Nucleus accumbens (tissue), 56 donors: ENCODE measurements at places on chromosomes 16 and 17.

- no peak for DNase-seq
Measured at GRCh38 chr16:85026703-85027102, 892 bp upstream of the KIAA0513 start.

DNA sequence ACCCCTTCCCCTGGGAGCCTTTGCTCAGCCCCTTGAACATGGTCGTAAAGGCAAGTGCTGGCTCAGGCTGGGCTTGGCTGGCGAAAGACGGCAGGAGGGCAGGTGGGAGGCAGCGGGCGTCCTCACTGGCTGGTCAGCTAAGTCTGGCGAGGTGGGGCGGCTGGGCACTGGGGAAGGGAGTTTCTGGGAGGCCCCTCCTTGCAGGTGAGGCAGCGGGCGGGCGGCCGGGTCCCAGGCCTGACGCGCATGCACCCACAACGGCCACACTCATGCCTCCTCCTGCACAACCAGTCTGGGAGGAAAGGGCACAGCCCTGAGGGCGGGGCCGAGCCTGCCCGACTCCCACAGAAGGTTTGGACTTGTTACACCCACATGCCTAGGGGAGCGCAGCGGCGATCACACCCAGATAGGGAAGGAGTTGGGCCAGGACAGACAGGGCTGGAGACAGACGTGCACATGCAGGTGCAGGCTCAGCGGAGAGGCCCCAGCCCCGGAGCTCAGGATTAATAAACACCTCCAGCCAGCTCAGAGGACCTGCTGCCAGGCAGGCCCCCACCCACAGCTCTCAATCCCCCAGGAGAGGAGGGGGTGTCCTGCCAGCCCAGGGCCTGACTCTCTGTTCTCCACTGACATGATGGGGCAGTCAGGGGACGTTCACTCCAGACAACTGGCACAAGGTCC, at the start of gene EVPL:
Gene EVPL (minus strand): TSS at position 148 of the 681 bp plus-strand sequence. CDS start 108 bp downstream, at position 40.
- no peak for DNase-seq

DNA sequence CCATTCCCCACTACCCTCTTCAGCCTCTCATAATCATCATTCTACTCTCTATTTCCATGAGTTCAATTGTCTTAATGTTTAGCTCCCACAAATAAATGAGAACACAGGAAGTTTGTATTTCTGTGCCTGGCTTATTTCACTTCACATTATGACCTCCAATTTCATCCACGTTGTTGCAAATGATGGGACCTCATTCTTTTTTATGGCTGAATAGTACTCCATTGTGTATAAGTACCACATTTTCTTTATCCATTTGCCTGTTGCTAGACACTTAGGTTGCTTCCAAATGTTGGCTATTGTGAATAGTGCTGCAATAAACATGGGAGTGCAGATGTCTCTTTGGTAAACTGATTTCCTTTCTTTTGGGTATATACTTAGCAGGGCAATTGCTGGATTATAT, 42.3 kb downstream of the ERCC4 start:
- no peak for DNase-seq

DNA sequence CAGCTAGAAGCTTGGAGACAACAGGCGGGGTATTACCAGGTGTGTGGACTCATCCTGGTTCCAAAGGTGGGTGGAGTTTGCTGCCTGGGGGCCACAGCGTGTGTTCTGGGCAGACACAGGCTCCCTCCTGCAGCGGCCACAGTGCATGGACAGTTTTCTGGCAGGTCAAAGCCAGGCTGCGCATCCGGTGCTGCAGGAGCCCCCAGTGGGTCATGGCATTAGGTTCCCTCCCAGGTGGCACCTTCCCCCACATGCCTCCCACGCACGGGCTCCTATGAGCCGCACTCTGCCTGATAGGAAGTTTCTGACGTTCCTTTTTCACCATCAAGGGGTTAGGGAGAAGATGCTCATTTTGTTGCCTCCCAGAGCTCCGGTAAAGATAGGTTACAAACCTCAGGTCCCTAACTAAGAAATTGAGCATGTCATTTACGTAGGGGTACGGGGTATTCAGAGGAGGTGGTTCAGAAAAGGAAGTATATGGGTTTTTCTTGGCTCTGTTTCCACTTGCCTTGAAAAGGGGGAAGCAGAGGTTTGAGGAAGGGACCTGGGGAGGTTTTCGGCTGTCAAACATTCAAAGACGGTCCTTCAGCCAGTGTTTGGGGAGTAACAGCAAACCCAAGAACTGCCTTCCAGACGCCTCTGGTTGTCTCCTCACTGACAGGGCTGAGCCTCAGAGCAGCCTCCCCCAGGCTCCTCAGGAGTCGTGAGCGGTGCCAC, 32.7 kb upstream of the NAT9 start:
- no peak for DNase-seq

DNA sequence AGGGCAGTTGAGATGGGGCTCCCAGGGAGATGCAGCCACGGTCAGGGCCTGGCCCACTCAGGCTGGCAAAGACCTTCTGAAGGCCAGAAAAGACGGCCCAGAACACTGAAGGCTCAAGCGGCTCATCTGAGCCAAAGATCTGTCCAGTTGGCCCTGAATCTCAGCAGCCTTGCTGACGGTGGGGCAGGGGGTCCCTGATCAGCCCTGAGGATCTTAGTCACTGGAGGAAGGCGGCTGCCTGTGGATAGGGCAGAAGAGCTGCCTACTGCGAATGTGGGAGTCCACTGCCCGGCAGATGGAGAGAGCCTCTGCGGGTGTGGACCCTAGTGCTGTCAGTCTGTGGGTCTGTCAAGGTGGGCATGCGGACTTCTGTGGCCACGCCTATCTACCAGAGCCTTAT, 1738.2 kb downstream of the TP53TG3F start:
- no peak for DNase-seq

GRCh38 chr16:22948603-22949368, 134.8 kb downstream of the HS3ST2 start:
- peak; percentile 59 for DNase-seq

DNA sequence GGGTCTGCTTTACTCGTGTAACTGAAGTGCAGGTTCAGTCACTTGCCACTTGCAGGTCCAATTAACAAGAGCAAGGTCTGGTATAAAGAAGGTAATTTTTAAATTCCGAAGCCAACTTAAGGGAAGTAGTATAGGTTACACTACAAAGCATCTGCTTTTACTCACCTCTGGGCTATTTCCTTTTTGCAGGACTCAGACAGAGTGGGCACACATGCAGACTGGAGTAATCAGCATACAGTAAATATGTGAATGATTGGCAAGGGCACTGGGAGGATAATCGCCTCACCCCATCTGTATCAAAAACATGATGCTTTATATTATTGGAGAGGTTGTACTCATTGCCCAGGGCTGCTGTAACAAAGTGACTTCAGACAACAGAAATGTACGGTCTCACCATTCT, 160.1 kb upstream of the CDH5 start:
- no peak for DNase-seq

- DNase-seq = no peak
Measured at GRCh38 chr16:80788027-80788426, 16.4 kb downstream of the CDYL2 start.

DNA sequence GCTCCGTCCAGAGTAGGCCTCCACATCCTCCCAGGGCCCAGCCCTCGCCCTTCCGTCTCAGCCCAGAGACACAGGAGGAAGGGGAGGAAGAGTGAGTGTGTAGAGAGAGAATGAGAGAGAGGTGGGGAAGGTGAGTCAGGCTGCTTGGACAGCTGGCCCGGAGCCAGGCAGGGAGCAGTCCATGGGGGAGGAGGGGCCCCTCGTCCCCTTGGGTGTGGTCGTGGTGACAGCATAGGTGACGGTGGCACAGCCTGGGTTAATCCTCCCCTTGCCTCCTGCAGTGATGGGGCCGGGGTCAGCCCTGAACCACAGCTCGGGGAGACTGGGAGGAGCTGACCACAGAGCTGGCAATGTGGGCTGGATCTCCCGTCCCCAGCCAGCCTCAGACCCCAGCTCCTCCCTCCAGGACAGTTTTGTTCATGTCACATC, 36.5 kb downstream of the FA2H start:
- no peak for DNase-seq

DNA sequence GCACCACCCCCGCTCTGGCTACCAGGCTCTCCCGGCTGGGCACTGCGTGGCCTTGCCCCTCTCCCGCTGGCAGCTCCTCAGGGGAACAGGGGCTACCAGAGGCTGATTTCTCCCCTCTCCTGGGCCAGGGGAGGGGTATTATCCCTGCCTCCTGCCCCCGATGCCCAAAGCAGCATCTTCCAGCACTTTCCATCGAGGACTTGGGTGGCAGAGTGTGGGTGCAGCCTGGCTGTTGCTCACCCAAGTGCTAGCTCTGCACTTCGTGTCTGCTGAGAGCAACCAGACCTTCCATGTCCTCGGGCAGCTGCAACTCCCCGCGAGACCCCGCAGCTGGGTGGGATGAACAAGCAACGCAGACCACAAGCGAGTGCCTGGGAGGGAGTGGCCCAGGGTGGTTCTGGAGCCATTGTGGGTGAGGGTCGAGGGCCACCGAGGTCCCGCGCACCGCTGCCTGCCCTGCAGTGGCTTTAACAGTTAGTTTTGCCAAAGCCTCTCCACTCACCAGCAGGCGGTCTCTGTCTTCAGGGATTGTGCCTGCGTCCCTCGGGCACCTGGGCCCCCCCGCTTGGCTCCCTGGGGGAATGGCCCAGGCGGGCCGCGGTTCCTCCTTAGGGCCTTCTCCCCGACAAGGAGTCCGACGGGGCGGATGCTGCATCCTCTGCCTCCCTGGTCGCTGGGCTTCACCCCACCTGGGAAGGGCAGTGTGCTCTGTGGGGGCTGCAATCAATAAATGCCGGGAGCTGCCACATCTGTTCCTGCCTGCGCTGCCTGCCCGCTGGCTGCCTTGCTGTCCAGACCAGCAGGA, 8.4 kb downstream of the SLC25A10 start:
- DNase-seq = no peak

DNA sequence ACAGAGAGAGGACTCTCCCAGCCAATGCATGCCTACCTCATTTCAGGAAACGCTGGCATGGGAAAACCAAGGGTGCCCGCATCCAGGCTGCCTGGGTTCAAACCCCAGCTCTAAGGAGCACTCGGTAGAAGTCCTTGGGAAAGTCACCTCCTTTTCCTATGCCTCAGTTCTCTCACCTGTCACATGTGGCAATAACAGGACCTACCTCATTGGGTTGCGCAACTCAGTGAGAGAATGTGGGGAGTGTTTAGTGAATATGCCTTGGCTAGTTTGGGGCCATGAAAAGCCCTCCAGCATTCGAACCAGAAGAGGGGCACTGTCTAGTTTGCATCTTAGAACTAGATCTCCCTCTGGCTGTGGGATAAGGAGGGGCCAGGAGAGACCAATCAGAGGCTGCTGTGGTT, 9.0 kb upstream of the NXPH3 start:
- no peak for DNase-seq

- no peak for DNase-seq
Measured at GRCh38 chr17:41287050-41287449, 11.6 kb downstream of the KRTAP9-7 start.

DNA sequence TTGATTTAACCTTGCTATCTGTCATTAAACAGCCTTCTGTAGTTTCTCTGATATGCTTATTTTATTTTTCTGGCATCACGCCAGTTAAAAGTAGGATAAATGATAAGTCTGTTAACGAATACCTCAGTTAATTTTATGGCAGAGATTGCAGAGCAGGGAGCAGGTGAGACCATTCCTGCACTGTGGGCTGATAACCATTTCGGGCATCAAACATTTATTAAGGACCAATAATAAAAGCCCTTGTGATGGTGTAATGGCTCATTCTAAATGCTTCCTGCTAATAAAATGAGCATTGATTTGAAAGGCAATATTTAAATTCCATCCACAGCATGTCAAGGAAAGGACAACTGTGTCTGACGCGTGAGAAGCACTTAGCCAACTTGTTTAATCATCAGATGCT, 94.1 kb downstream of the ASIC2 start:
- DNase-seq = no peak

DNA sequence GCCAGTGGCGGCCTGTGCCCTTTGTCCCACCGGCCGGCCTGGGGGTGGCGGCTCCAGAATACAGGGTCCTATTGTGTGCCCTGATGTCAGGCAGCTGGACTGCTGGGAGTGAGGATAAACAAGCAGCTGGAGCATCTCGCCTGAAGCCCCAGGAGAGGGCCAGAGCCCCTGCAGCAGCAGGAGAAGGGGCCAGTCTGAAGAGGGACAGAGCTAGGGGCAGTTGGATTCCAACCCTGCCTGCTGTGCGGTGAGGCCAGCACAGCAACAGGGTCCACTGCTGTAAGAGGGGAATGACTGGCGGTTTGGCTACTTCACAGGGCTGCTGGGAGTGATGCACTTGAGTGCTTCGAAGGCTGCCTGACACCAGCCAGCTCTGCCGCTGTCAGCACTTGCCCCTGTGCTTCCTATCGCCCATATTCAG, 25.0 kb downstream of the RAB11FIP4 start:
- DNase-seq = peak; percentile 91

DNA sequence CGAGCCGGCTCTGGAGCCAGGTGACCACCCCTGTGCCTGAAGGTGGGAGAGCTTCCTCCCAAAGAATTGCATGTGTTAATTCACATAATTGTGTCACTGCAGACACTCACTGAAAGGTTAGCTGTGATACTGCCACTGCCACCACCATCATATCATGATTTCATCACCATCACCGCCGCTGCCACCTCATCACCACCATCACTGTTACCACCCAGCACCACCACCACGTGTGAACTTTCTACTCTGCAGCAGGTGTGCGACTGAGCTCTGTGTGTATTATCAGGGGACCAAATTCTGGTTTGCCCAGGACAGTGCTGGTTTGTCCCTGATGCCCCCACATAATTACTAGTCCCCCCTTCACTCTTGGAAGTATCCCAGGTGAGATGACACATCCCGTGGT, 15.2 kb downstream of the BCAR1 start:
- no peak for DNase-seq

DNA sequence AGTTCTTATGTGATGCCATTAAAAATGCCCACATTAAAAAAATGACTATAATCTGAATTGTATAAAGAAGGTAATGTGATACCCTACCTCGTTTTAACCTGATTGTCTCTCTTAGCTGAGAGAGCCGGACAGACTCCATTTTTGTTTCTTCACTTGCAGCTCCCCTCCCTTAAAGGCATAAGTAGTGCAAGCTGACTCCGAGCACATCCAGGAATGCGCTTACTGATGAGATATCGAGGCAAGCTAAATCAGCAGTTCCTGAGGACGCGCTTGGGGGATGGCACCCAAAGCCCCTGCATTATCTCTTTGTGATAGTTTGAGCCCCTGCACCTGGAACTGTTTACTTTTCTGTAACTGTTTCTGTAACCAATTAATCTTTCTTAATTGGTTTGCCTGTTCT, 6.3 kb downstream of the KRT24 start:
- DNase-seq = no peak

DNA sequence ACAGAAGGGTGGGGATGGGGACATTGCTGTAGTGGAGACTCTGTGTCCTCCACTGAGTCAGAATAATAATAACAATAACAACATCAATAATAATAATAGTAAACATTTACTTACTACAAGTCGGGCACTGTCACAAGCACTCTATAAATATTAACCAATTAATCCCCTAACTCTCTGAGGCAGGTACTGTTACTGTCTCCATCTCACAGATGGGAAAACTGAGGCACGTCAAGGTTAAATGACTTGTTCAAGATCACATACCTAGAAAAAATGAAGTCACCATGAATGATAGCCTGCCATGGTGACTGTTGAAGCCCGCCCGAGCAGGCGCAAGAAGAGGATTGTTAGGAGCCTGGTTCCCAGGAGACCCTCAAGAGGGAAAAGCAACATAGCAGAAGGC, 10.2 kb downstream of the PRR29 start:
- DNase-seq = no peak

- DNase-seq = no peak
Measured at GRCh38 chr16:75254359-75254837, 3.0 kb upstream of the BCAR1 start.

- DNase-seq = no peak
Measured at GRCh38 chr16:48602356-48603014, 7.5 kb downstream of the N4BP1 start.

GRCh38 chr17:66306446-66306845, 4.0 kb downstream of the PRKCA start:
- no peak for DNase-seq
